ENCODE measurements at places on chromosomes 1 and 21. TPM values are rescaled to one million over a fixed set of nuclear protein-coding genes. Genes with fewer than 3 reads are reported as not detected.

DNA sequence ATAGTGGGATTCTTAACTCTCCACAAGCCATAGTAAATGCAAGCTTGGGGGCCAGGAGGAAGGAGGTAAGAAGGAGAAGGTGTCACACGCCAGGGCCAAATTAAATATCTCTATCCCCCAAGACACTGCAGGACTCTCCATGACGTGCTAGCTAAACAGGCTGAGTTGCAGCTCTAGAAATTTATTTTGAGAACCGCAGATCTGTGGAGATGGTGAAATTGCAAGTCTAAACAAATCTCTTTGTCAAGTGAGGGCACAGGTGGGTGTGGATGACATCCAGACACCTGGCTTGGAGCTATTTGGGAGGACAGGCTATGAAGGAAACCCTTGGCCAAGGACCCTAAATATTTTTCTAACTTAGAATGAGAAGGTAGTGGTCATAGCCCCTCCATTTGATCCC, 39.5 kb upstream of the USP1 start:
- DNase-seq: no peak

- peak; percentile 78 for DNase-seq
These were observed at the start of gene YTHDF2 for GRCh38 chr1:28736450-28737306. YTHDF2 (plus strand) TSS chr1:28736940; CDS start chr1:28737121, 181 bp downstream.

DNA sequence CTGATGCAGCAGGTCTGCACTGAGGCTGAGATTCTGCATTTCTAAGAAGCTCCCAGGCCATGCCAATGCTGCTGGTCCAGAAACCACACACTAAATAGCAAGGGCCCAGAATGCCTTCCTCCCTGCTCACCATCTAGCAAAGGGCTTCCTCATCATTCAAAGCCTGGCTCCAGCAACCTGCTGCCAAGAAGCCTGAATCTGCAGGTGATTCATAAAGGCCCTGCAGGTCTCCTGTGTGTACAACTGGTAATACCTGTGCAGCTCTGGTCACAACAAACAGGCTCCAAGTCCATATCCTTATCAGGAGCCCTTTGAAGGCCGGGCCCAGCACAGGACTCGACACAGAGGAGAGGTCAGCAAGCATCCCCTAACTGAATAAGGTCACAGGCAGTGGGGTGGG, 26.7 kb downstream of the GLIS1 start:
- DNase-seq: no peak

- no peak for DNase-seq
These were observed 122.5 kb upstream of the ZBTB40 start for GRCh38 chr1:22329148-22329515.

- no peak for DNase-seq
These were observed 38.3 kb downstream of the PRDM15 start for GRCh38 chr21:41840880-41841279.

DNA sequence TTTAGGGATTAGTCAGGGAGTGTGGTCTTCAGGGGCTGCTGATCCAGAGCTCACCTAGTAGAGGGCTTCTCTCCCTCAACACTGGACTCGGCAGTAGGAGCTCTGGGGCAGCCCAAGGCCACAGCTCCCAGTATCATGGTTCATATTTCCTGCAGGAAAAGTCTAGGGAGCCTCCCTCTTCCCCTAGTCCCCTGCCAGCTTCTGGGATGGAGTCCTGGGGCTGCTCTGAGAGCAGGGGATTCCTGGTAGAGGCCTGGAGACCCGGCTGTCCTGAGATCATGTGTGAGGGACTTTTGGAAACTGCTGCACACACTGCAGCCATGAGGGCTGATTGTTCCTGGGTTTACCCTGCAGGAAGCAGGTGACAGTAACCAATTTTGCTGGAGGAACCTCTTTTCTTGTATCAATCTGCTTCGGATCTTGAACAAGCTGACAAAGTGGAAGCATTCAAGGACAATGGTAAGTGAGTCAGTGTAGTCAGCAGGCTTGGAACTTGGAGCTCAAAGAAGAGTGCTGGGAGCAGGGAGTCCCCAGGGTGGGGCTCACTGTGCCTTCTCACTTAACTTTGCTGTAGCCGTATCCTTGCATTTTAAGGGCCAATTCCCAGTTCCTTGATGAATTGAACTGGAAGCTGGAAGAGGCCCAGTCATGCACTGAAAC, 16.3 kb downstream of the STRIP1 start:
- no peak for DNase-seq

GRCh38 chr1:112520166-112520565, 11.4 kb downstream of the WNT2B start:
- DNase-seq: no peak

DNA sequence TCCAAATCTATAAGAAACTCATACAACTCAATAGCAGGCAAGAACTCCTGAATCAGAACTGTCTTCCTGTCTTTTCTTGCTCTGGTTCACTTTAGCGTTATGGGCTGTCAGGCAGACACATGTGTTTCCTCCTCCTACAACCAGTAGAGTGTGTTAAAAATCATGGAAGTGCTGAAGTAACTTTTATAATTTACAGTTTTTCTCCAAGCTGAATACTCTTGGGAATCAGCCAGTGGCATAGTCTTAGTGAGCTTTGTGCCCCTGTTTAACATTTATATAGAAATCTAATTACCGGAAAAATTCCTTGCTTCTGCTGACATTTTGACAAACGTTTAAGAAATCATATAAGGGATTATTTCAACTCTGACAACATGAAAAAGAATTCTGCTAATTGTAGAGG, 113.1 kb upstream of the RGS18 start:
- DNase-seq: no peak

DNA sequence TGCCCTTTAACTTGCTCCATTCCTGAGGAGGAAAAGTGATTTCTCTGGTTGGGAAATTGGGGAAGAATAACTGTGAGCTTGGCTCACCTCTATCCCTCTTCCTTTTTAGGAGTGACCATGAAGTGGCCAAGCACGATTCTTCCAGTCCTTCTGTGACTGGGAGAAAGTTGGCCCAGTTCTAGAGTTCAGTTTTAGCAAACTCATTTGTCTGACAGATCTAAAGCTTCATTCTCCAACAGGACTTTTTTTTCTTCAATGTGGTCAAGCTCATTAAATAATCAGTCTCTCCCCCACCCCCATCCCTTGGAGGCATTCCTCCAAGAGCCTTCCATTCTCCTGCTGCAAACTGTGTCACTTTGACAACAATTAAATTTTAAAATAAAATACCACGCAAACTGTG, 6.4 kb upstream of the AGL start:
- DNase-seq: no peak

DNA sequence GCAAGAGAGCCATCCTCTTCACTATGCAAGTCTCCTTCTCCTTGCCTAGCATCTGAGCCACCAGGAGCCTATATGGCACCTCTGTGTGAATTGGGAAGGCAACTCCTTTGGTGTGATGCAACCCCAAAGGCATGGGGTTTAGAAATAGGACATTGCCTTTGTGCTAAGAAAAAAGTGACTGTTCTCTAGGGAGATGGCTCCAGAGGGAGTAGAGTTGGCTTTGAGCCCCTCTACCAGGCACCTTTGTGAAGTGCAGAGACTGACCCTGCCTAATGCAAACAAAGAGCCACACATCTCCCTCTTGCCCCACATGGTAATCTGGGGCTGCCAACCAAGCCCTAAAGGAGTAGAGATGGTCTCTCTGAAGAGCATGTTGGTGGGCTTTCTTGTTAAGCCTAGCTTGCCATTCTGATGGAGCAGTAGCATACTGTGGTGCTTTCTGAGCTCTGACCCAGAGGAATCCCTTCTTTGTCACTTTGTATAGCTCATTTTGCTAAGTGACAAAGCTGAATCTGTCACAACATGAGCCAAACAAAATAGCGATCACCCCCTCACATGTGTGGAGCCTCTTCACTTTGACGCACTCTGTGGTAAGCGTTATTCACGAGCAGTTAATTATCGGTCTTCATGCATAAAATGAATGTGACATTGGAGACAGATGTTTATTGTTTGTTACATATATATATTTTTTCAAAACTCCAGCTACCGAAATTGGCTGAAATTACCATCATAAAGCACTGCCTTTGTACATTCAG, 74.4 kb downstream of the RWDD3 start:
- DNase-seq: no peak

DNA sequence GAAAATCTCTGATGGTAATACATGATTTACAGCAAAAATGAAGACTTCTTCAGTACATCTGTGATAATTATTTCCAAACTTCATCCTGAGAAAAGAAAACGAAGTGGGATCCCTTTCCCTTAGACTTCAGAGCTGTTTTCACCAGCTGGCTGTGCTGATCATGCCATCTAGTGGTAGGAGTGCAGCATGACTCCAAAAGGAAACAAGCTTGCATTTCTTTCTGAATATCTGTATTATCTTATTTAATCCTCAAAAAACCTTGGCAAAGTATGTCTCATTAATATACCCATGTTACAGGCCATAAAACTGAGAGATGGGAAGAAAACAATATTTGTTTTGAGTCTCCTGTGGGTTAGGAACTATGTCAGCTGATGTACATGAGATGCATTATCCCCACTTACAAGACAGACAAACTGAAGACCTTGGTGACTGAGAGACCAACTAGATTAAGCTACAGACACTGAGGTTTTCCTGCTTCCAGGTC, 9.8 kb upstream of the GJA8 start:
- no peak for DNase-seq

DNA sequence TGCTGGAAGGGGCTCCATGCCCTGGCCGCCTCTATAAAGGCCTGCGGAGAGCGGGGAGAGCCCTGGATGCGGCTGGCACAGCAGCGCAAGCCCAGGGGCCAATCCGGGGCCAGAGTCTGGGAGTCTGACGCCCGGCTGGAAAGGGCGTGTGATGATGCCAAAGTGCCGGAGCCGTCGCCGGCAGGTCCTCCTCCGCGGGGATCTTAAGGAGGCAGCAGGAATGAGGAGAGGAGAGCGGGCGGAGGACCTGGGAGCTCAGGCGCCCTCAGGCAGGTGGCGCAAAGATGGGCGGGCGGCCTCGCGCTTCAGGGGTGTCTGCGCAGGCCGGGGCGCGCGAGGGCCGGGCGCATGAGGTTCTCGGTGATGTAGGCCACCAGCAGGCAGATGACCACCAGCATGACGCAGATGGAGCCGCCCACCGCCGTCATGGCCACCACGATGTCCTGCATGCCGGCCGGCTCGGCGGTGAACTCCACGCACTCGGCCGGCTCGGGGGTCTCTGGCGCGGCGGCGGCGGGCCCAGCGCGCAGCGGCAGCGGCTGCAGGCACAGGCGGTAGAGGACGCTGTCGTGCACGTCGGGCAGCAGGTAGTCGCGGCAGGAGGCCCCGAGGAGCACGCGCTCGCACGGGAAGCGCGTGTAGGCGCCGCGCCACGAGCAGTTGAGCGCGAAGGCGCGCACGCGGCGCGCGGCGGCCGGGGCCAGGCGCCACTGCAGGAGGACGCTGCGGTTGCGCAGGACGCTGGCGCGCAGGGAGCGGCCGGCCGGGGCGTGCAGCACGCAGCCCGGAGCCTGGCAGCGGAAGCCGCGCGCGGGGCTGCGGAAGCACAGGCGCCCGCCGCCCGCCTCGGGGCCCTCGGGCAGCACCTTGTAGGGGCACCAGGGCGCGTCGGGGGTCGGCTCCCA, 653 bp downstream of the FNDC10 start:
- no peak for DNase-seq

DNA sequence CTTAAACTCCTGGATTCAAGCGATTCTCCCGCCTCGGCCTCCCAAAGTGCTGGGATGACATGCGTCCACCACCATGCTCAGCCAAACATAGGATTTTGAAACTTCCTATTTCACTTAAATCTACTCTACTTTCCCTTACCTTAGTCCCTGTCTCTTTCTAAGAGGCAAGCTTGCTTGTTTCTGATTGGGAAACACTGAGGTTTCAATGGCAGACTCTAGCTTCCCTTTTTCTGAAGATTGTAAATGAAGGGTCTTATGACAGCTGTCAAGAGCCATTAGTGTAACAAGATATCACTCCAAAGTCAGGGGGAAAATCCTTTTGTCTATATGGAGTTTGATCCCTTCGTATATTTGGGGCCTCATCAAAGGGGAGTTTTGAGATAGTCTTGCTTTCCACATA, 23.5 kb upstream of the LMO4 start:
- no peak for DNase-seq

DNA sequence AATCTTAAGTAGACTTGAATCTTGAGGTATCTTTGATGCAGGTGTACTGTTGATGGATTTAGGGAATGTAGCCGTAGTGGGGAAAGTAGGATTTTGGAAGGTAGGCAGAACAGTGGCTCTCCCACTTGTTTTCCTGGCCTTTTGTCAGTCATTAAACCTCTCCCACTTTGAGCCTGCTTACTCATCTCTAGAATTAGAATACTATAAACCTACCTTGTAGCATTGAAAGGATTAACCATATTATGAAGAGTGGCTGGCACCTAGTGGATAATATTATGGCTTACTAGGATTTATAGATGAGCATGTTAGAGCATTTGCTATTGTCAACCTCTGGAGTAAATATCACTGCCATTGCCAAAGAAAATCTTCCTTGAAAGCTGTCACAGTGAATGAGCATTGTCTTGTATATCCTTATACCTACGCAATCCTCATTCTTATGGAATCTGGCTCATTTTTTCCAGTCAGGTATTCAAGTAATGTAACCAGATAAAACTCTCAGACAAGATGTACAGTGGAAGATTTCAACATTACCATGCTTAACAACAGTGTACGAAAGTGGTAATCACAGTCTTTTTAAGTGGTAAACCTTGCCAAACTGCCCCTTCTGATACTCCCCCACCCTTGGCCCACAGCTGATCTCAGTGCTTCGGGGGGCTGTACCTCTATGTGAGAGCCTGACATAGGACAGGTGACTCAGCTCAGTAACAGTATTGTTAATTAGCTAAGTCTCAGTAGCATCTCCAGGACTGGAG, 44.4 kb downstream of the SH3GLB1 start:
- DNase-seq: no peak

GRCh38 chr21:25581582-25581981, 25.7 kb downstream of the MRPL39 start:
- DNase-seq: no peak

GRCh38 chr1:70840260-70840953, 207.2 kb downstream of the PTGER3 start:
- no peak for DNase-seq

- no peak for DNase-seq
These were observed 59.2 kb downstream of the CD34 start for GRCh38 chr1:207851696-207852095.

DNA sequence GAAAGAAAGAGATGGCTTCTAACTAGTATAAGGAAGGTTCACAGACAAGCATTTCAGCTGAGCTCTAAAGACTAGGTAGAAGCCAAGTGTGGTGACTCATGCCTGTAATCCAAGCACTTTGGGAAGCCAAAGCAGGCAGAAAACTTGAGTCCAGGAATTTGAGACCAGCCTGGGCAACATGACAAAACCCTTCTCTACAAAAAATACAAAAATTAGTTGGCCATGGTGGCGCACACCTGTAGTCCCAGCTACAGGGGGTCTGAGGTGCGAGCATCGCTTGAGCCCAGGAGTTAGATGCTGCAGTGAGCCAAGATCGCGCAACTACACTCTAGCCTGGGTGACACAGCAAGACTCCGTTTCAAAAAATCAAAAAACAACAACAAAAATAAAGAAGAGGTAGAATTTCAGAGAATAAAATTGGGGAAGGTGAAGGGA, 27.8 kb downstream of the FBXO42 start:
- DNase-seq: no peak

Gene NR1I3
- total RNA-seq: not detected

Gene CELF3
- total RNA-seq: not detected

Gene HSD3B2
- 0.56 TPM for total RNA-seq

Gene CYP4A11
- total RNA-seq: 0.13 TPM

Gene FAM163A
- not detected for total RNA-seq

Gene SAMD13
- total RNA-seq: 0.98 TPM

Gene ROR1
- total RNA-seq: 0.05 TPM

Gene SERPINC1
- 0.61 TPM for total RNA-seq

Gene RGS13
- total RNA-seq: 0.23 TPM

Gene GPR153
- total RNA-seq: 2.4 TPM

Gene HSF2BP
- 0.48 TPM for total RNA-seq

Gene KANK4
- not detected for total RNA-seq

Gene AGMAT
- total RNA-seq: 6.9 TPM

Gene YTHDF2
- total RNA-seq: 83.6 TPM

Gene KCNK2
- 0.13 TPM for total RNA-seq

Gene GPR52
- total RNA-seq: 5.6 TPM

Gene INSRR
- not detected for total RNA-seq
